Left lung (tissue), 14 donors: ENCODE measurements at places on chromosomes 11 and 22. TPM values are rescaled to one million over a fixed set of nuclear protein-coding genes. Genes with fewer than 3 reads are reported as not detected.
A peak's percentile ranks its signal among the peaks of the same experiment; 100 is the strongest.

DNA sequence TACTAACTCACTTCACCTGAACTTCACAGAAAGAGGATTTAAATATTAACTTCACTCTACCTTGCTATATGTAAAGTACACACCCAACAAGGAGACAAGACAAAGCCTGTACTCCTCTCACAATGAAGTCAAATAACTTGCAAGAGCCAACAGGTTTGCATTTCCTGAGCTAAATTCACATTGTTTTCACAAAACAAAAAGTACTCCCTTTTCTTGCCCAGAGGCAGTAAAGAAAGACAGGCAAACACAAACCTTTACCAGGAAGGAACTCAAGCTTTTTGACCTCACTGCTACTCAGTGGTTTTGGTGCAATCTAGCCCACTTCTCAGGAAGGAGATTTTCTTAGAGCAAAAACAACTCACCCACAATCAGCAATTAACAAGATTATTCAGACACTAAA lies 15.7 kb downstream of the USP28 start:
- DNase-seq: no peak

- no peak for DNase-seq
These were observed 153.6 kb upstream of the TTC12 start for GRCh38 chr11:113160808-113161124.

- DNase-seq: no peak
These were observed 1.1 kb upstream of the APOBEC3H start for GRCh38 chr22:39095971-39096370.

DNA sequence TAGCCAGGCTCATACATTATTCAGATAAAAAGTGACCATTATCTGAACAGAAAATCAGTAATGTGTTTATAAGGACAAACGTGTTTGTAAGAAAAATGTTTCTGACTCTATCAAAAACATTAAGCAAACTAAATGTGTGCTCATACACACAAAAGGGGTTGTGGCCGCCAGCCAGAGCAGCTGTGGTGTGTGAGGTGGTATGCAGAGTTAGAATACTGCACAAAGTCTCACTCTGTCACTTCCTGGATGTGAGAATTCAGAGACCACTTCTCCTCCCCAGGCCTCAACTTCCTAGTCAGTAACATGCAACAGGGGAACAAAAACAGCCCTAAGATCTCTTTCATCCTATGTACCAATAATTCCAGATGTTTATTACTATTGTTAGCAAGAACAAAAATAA lies 9.4 kb downstream of the OR5B21 start:
- DNase-seq: peak; percentile 57

GRCh38 chr11:125211191-125211947 lies 46.8 kb downstream of the PKNOX2 start:
- DNase-seq: no peak

DNA sequence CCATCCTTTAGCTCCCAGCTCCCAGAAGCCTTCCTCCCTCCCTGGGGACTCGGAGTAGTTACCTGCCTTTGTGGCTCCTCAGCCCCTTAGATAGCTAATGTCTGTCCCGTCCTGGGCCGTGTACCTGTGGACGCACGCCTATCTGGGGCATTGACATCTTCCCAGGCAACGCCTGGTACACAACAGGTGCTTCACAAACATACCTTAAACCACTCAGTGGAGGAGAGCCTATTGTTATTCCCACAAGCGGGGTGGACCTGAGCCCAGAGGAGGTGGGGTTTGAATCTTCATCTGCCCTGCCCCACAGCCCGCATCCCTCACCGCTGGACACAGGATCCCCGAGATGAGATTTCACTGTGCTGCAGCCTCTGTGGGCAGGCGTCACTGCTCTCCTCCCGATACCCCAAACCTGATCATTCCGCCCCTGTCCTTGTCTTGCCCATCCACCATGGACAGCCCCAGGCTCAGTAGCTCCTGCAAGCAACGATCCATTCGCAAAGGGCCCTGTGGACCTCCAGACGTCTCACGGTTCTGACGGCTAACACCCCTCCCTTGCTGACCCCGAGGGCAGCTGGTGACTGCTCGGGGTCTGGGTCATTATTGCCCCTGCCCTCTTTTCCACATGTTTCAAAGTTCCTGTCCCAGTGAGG lies 73.8 kb upstream of the SHISAL1 start:
- no peak for DNase-seq

DNA sequence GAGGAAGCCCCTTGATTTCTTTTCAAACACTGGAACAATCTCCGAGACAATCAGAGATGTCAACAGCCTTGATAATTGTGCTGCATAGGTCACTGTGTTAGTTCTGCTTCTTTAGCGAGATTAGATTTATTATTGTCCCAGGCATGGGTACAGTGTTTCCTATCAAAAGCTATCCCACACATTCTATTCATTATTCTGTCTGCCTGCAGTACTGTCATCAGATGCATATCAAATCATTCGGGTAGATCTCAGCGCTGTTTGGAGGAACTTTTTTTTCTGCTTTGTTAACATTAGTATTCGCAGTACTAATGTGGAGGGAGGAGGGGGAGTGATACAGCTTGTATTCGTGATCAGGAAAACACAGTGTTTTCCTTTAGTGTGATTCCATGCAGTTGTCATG lies 208.0 kb downstream of the C11orf91 start:
- DNase-seq: no peak

DNA sequence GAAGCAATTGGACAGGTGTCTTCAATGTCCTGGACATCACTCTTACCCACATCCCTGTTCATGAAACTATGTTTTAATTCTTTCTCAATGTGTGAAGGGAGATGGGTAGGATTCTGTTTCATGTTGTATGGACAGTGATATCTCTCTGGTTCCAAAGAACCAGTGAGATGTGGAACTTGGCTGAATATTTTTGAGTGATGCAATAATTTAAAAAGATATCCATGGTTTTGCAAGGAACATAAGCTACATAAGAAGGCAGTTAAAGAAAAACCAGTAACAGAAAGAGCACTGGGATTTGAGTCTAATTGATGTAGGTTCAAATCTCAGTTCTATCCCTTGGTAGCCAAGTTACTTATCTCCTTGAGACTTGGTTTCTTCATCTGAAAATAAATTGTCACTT lies 7.7 kb upstream of the ELF5 start:
- no peak for DNase-seq

DNA sequence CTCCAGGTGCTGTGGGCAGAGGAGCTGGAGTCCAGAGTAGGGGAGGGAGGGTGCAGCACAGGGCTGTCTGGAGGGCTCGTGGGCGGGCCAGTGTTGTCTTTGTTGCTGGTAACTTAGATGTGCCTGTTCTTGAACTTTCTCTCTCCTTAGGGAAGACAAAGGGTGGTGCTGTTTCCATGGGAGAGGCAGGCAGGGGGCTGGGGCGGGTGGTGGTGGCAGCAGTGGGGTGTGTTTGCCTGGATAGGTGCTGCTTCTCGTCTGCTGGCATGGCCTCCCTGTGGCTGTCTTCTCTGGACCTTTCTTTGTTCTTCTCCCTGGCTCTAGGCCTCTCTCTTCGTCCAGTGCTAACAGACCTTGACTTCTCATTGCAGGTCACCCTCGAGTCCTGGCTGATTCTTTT lies 8.5 kb downstream of the SIDT2 start:
- DNase-seq: no peak

DNA sequence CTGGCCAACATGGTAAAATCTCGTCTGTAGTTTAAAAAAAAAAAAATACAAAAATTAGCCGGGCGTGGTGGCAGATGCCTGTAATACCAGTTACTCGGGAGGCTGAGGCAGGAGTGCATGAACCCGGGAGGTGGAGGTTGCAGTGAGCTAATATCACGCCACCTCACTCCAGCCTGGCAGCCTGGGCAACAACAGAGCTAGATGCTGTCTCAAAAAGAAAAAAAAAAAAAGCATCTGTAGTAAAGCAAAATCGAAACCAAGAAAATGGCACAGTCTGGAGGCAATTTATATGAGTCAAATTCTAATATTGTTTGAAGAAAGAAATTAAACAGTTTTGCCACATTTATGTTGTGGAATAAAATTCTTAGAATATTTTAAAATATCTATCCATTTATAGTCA lies 365.0 kb upstream of the CHORDC1 start:
- no peak for DNase-seq

- DNase-seq: no peak
These were observed 47.1 kb downstream of the SLC22A12 start for GRCh38 chr11:64638018-64638665.

- peak; percentile 55 for DNase-seq
These were observed 344 bp downstream of the IFT27 start for GRCh38 chr22:36775586-36775963.

DNA sequence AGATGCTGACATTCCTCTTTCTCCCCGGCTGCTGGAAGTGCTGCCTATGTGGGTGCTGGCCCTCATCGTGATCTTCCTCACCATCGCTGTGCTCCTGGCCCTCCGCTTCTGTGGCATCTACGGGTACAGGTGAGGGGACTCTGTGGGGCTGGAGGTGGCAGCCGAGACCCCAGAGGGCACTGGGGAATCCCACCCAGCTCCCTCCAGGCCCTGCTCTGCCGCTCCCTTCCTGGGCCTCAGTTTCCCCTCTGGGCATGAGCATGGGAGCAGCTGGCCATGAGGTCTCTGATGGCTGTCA lies 21.8 kb downstream of the CSF2RB start:
- DNase-seq: no peak

DNA sequence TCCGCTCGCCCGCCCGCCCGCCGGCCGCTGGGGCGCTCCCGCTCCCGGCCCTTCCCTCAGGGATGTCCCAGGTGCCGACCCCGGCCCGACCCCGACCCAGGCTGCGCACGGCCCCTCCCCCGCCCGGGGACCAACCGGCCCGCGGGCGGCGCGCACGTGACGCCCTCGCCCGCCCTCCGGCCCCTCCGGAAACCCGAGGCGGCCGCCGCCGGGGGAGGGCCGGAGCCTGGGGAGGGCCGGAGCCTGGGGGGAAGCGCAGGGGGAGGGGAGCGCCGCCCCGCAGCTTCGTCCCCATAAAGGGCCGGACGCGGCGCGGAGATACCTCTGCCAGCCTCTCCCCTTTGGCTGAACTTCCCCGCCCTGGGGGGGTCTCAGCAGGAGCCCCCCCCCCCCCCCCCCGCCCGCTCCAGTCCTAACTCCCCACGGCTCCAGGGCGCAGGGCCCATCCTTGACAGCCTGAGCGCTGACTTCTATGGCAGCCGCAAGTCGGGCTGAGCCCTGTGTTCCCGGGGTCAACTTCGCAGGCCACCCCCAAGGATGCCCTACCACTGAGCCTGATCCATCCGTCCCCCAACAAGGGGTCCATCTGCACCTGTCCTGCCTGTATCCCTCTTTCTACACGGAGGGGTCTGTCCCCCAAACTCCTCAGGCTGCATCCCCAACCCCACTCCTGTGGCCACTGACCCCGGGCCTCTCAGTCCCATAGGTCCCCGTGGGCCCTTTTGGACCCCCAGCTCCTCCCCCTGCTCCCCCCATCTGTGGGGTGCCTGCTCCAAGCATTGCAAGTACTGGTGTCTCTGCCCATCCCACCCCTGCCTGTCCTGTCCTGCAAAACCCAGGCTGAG lies at the start of gene MAPK12:
TSS of gene MAPK12 (minus strand) at position 69 of the 845 bp plus-strand sequence. CDS start 174 bp downstream, outside the sequence.
- no peak for DNase-seq

The SLC6A5 gene
- polyA plus RNA-seq: not detected

The CCDC157 gene
- 5.0 TPM for polyA plus RNA-seq

The WNT7B gene
- 17.6 TPM for polyA plus RNA-seq

The TRPC6 gene
- 47.6 TPM for polyA plus RNA-seq

The SPON1 gene
- 108 TPM for polyA plus RNA-seq

The LIF gene
- polyA plus RNA-seq: 1.4 TPM

The ALG8 gene
- 58.7 TPM for polyA plus RNA-seq

The KDM4E gene
- 0.29 TPM for polyA plus RNA-seq

The PRRG4 gene
- 2.2 TPM for polyA plus RNA-seq

The MS4A15 gene
- not detected for polyA plus RNA-seq
